ENCODE measurements at places on chromosomes 6 and 20. TPM values are rescaled to one million over a fixed set of nuclear protein-coding genes. Genes with fewer than 3 reads are reported as not detected.

Gene AGPAT1
- 28.1 TPM for total RNA-seq

Gene RAD21L1
- total RNA-seq, result not detected

Gene LTA
- total RNA-seq, result 4.3 TPM

Gene RNF144B
- total RNA-seq, result 154 TPM

Gene POPDC3
- total RNA-seq, result not detected

Gene DNAH8
- total RNA-seq, result not detected

Gene KIF3B
- 20.8 TPM for total RNA-seq

Gene SYNGAP1
- total RNA-seq, result 32.3 TPM

Gene GCNT2
- 25.2 TPM for total RNA-seq

Gene PRR18
- 0.13 TPM for total RNA-seq

Gene MYB
- 26.1 TPM for total RNA-seq

Gene CLIC5
- 0.08 TPM for total RNA-seq

Gene STMN3
- 6.7 TPM for total RNA-seq

Gene HSPA12B
- not detected for total RNA-seq

Gene GATA5
- total RNA-seq, result not detected

Gene LINC00237
- not detected for total RNA-seq

Gene PPP1R16B
- 45.4 TPM for total RNA-seq

Gene TNF
- 2.5 TPM for total RNA-seq

Gene NOTCH4
- total RNA-seq, result 2.1 TPM

Gene SLCO4A1
- 30.4 TPM for total RNA-seq

Gene KIAA0408
- 0.74 TPM for total RNA-seq

Gene DEFB124
- total RNA-seq, result not detected

Gene EYS
- total RNA-seq, result not detected

Gene LY6G6C
- not detected for total RNA-seq

Gene ORC3
- total RNA-seq, result 45.0 TPM

Gene BTNL2
- total RNA-seq, result 4.9 TPM

Gene DNAAF9
- 0.23 TPM for total RNA-seq

Gene CALHM5
- total RNA-seq, result not detected

Gene MEI4
- total RNA-seq, result not detected

Gene CLPSL2
- total RNA-seq, result not detected

Gene SMLR1
- not detected for total RNA-seq
